ENCODE measurements at places on chromosomes 7 and 10.

DNA sequence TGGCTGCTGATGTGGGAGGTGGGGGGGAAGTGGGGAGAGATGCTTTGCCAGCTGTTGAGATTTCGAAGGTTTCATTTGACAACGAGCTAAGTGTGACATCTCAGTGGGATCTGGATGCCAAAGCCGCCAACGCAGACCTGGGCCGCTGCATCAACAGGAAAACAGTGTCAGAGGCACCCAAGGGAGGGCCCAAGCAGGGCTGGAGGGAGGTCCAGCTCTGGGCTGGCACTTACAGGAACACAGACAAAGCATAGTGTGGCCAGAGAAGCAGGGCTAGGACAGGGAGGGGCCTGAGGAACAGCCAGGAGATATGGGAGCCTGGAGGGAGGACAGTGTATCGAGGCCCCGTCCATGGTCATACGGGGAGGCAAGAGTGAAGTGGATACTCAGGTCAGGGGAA lies 73.1 kb downstream of the GTF2IRD1 start:
- DNase-seq = no peak

DNA sequence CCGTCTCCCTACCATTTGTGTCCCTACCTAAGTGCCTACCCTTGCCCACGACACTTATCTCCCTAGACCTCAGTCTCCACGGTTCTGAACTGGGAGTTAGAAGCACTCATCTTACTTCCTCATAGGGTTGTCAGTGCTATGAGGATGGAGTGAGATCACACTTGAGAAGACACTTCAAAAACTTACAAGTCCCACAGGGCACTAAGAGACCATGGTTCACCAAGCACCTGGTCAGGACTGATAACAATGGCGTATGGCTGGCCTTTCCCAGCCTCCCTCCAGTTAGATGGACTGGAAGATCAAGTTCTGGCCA lies 43.2 kb downstream of the KCNMA1 start:
- no peak for DNase-seq

DNA sequence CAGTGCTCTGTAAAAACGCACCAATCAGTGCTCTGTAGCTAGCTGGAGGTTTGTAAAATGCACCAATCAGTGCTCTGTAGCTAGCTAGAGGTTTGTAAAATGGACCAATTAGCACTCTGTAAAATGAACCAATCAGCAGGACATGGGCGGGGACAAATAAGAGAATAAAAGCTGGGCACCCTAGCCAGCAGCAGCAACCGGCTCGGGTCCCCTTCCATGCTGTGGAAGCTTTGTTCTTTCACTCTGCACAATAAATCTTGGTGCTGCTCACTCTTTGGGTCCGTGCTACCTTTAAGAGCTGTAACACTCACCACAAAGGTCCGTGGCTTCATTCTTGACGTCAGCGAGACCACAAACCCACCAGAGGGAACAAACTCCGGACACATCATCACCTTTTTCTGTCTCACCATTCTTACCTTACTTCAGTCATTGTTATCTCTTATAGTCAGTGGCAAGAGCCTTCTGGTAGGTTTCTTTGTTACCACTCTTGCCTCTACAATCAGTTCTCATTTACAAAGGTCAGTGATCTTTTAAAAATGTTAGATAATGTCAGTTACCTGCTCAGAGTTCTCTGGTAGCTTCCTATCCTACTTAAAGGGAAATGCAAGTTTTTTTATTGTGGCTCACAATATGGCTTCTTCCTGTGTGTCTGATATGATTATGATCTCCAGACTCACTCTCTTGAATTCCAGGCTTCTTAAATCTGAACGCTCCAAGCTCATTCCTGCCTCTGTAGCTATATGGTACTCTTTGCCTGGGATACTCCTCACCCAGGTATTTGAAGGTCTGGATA lies 4.5 kb downstream of the STAM start:
- DNase-seq = no peak

DNA sequence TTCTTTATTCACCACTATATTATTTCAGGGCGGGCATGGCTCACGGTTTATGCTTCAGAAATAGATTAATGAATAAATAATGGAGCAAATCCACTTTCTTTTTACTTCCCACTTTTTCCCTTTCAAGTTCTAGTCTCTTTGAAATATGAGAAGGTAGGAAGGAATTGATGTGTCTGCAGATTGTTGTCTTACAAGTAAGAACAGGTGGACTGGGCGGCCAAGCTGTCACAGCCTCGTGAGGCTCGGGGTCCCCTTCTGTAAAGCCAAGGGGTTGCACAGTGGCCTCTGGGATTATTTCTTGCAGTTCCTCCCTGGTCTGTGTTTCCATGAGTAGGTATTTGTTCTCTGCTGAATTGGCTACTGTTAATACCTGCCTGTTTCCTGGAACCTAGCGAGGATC lies 11.2 kb downstream of the VWA2 start:
- DNase-seq = no peak

GRCh38 chr7:90629297-90629918 lies 33.3 kb downstream of the CDK14 start:
- DNase-seq = no peak

GRCh38 chr7:6656413-6656812 lies 19.3 kb downstream of the ZNF316 start:
- DNase-seq = no peak

DNA sequence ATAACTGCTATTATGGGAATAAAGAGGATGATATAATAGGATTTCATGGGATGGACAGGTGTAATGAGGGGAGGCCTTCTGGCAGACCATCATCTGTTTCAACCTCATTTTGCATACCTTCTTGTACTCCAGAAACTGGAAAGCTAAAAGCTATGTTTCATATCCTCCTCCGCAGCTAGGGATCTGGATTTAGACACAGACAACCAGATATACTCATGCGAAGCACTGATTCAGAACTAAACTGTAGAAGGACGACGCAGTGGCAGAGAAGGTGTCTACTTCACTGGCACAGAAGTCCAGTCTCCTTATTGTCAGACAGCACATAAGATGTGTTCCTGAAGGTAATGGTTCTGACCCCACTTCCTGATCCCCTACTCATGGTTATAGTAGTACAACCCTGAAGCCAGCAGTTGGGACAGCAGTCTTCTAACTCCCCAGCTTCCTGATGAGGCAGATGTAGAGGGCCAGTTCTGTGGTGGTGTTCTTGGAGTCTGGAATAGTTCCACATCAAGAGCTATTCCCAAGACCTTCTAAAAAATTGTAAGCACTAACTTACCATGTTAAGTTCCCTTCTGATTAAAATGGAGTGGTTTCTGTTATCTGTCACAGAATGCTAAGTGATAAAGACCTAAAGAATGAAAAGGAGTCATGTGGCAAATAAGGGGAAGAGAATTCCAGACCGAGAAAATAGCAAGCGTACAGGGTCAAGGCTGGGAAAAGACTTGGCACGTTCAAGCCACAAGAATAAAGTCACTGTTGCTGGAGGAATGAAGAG lies 550.3 kb downstream of the GRM8 start:
- no peak for DNase-seq

- DNase-seq = no peak
Observed at GRCh38 chr10:5343092-5343491, 21.7 kb upstream of the UCN3 start.

GRCh38 chr10:4176500-4177281 lies 391.7 kb upstream of the KLF6 start:
- no peak for DNase-seq

DNA sequence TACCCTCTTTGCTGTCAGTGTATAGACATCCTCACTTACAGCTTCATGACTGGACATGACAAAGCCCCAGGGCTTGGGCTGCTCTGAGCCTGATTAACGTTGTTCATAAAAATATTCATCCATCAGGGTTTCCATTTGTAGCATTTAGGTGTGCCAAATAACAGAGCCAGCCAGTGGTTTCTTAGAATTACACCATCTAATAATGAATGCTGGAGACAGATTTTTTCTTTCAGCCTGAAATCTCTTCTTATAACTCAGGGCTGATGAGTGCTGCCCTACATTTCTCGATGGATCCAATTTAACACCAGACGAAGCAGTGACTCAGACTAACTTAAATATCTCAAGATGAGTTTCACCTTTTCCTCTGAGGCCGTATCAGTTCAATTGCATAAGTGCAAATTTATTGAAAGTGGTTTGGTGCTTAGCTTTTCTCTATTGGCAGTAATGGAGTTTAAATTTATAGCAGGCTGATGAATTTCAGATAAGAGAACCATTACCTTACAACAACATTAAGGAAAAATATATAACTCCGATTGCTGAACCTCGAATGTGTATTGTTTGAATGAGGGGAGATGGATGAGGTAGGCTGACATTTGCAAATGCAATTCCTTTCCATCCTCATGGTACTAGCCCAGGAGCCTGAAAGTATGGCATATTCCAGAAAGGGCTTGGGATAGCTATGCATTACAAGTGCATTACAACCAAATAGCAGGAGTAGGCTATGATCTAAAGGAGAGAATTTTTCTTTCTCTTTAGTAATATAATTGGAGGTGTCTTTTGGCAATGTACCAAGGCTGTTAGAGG lies 900.6 kb downstream of the KCNMA1 start:
- no peak for DNase-seq

DNA sequence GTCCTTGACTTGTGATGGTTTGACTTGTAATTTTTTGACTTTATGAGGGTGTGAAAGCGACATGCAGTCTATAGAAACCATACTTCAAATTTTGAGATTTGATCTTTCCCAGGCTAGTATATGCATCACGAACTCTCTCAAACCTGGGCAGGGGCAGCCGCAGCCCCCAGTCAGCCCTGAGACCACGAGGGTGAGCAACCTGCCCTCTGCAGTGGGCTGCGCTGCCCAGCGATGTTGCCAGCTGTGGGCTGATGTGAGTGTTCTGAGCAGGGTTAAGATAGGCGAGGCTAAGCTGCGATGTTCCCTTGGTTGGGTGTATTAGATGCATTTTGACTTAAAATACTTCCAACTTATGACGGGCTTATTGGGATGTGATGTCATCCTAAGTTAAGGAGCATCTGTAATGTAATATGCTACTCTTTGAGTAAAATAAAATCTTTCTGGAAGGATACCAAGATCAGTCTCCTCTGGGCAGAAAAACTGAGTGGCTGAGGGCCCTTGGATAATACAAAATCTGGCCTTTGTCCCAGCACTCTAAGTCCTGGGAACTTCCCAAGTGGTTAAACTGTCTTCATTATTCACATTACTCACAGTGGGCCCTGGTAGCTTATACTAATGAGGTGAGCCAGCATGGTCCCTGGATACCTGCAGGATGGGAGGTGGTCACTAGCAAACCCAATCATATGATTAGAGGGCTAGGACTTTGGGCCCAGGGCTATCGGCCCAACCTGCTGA lies 28.4 kb upstream of the CNPY1 start:
- DNase-seq = no peak

DNA sequence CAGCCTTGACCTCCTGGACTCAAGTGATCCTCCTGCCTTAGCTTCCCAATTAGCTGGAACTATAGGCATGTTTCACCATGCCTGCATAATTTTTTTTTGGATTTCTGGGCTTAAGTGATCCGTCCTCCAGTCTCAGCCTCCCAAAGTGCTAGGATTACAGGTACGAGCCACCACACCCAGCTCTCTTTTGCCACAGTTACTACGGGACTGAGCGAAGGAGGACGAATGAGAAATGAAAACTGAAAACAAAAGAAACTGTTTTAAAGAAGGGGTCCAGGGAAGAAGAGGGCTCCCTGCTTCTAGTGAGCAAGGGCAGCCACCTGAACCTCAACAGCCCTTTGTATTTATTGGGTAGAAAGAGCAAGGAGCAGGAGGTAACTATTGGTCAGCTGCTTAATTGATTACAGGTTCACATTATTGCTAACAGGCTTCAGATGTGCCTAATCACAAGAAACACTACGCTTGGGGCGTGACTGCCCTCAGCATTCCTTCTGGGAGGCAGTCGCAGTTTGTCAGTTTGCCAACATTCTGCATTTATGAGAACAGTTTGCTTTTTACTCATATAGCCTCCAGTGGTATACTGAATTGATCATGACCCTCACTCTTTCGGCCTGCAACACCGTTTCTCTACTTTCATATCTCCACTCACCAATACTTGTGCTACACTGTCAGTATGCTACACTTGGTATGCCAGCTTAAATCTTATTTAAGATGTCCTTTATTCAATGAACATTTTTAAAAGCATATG lies 676.8 kb downstream of the DNAJB9 start:
- peak; percentile 28 for DNase-seq

DNA sequence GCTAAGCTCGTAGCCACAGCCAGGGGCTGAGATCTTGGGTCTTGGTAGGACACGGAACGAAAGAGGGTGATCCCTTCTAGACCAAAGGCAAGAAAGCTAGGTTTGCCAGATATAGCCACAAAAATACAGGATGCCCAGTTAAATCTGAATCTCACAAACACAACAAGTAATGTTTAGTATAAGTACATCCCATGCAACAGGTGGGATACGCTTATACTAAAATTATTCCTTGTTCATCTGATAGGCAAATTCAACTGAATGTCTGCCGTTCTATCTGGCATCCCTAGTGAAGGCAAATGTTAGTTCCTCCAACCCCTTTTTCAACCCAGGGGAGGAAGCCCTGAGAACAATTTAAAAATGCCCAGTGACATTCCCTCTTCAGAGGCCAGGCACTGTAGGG lies 131.1 kb upstream of the MGMT start:
- DNase-seq = no peak

DNA sequence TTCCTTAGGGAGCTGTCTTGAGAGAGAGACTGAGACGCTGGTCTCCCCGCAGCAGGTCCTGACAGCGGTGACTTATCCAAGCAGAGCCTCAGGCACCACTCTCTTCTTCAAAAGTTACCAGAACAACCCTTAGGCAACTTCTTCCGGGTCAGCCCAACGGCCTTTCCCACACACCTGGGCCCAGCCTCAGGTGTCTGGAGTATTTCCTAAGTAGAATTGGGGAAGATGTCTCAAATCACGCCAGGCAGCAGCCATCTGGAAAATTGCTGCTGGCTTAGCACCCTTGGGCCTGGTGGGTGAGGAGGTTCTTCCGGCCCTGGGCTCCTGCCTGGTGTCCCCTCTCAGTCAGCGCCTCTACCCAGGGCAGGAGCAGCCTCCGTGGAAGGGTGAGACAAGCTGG lies 80.4 kb upstream of the ANLN start:
- no peak for DNase-seq

DNA sequence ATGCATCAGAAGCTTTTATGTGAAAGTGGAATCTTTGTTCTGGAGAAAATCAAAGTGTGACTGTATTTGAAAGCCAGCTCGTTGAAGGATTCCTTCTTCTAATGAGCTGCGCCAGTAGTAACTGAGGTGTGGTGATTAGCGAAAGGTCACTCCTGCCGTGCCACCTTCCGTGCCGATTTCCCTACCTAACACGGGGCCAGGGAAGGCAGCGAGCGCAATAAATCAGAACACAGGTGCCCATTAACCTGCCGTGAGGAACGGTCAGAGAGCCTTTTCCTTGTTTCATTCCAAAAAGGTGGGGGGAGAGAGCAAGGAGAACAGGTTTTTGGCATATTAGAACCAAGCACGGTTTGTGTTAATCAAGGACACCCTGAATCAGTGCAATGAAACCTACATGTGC lies 258.0 kb downstream of the CELF2 start:
- no peak for DNase-seq

- no peak for DNase-seq
Observed at GRCh38 chr7:54846273-54846672, 87.3 kb upstream of the SEC61G start.
